ENCODE measurements at places on chromosomes 6 and 20. TPM values are rescaled to one million over a fixed set of nuclear protein-coding genes. Genes with fewer than 3 reads are reported as not detected.
A peak's percentile ranks its signal among the peaks of the same experiment; 100 is the strongest.

- H3K36me3 ChIP-seq, result peaks cover 12% of the 10 kb centered on the region
- peaks cover 24% of the 10 kb centered on the region for H3K27me3 ChIP-seq
These were observed 3.1 kb downstream of the RAET1G start for GRCh38 chr6:149919834-149920225.

DNA sequence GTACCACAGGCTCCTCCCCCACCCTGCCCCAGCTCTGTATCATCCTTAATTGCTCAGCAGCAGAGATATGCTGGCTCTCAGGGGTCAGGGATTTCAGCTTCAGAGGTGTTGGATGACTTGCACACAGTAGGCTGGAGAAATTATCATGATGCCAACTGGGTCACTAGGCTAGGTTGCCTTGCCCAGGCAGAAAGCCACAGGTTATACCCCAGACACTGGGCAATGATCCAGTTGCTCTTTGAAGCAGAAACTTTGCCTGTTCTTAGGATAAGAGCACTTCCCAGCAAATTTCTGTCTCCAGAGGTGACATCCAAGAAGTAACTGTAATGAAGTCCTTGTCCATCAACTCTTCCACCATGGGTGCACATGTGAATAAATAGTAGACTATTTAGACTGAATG, 38.3 kb upstream of the SCML4 start:
- H3K27me3 ChIP-seq, result no peaks in the 10 kb centered on the region
- no peak overlapping the region for H3K27ac ChIP-seq
- H3K4me1 ChIP-seq, result no peaks in the 10 kb centered on the region
- H3K36me3 ChIP-seq, result no peaks in the 10 kb centered on the region
- DNase-seq, result no peak

DNA sequence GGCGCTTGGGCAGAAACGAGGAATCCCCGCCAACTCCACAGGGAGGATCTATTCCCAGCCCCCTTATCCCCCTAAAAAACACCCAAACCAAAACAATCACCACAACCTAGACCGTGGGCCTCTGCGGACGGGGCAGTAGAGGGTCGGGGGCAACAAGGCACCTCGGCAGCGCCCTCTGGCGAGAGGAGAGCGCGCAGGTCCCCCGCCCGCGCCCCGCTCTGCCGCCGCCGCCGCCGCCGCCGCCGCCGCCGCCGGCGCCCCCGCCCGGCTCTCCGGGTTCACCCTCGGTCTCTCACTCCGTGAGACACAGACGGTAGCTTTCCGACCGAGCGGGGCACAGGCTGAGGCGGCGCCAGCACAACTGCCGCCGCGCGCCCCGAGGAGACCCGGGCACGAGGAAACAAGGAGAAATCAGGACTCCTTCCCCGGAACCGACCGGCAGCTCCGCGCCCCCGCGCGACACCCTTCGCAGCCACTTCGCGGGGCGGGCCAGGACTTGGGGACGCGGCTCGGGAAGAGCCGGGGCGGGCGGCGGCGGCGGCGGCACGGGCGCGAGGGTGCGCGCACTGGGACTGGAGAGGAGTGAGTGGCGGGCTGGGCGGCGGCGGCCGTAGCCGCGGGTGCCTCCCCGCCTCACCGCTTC, at the start of gene SLC35F1:
Gene SLC35F1 (plus strand): TSS at position 307 of the 643 bp plus-strand sequence.
- H3K4me3 ChIP-seq, result peak within 1 kb of the TSS; percentile 91
- no peak within 1 kb of the TSS for H3K27ac ChIP-seq
- H3K36me3 ChIP-seq, result no peaks in the 10 kb centered on the region
- peaks cover 9% of the 10 kb centered on the region for H3K4me1 ChIP-seq
- peaks cover 11% of the 10 kb centered on the region for H3K27me3 ChIP-seq
- peak; percentile 66 for DNase-seq

- peaks cover 25% of the 10 kb centered on the region for H3K4me1 ChIP-seq
- peaks cover 4% of the 10 kb centered on the region for H3K27me3 ChIP-seq
- H3K36me3 ChIP-seq, result peaks cover 10% of the 10 kb centered on the region
- H3K27ac ChIP-seq, result peak within 1 kb of the TSS; percentile 94
- peak; percentile 64 for DNase-seq
These were observed at the start of gene ABRACL for GRCh38 chr6:139028658-139029469. Gene ABRACL, plus strand, starts transcription at chr6:139028745. Its CDS starts 5,416 bp downstream, at chr6:139034161.

- peaks cover 16% of the 10 kb centered on the region for H3K27me3 ChIP-seq
- peaks cover under 1% of the 10 kb centered on the region for H3K36me3 ChIP-seq
- no peak overlapping the region for H3K27ac ChIP-seq
- H3K4me3 ChIP-seq, result no peak overlapping the region
- DNase-seq, result peak; percentile 67
These were observed 2.6 kb upstream of the TFAP2C start for GRCh38 chr20:56626367-56627121.

DNA sequence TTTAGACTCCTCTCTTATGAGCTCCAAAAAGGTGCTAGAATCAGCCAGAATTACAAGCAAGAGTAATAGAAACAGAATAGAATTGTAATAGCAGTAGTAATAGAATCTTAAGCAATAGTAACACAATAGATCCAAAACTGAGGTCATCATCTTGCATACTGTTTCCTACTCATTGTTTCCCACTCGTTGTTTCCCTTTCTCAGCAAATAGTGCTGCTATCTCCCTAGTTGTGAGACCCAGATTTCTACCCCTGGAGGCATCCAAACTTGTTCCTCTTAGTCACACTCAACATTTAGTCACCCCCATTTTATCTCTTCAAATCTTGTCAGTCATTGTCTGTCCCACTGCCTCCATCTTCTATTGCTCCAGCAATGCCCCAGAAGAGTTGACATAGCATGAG, 356.9 kb upstream of the MARCKS start:
- peak overlapping the region; percentile 84 for H3K27ac ChIP-seq
- no peaks in the 10 kb centered on the region for H3K36me3 ChIP-seq
- peaks cover 22% of the 10 kb centered on the region for H3K4me1 ChIP-seq
- H3K27me3 ChIP-seq, result peaks cover 1% of the 10 kb centered on the region

The IFT52 gene
- 49.0 TPM for total RNA-seq
